ENCODE measurements at places on chromosomes 11 and 22. TPM values are rescaled to one million over a fixed set of nuclear protein-coding genes. Genes with fewer than 3 reads are reported as not detected.

LMO2 gene
- 39.0 TPM for total RNA-seq

ANO9 gene
- 0.26 TPM for total RNA-seq

SEPTIN5 gene
- 58.9 TPM for total RNA-seq

BIRC3 gene
- 2.5 TPM for total RNA-seq

KLHL35 gene
- 1.1 TPM for total RNA-seq

MUC15 gene
- total RNA-seq = not detected

FREY1 gene
- total RNA-seq = 3.8 TPM

SLC6A5 gene
- total RNA-seq = not detected

PDE3B gene
- total RNA-seq = 4.8 TPM

GPR83 gene
- 0.06 TPM for total RNA-seq

MUC5AC gene
- not detected for total RNA-seq

DNAJC24 gene
- 46.9 TPM for total RNA-seq

MS4A6A gene
- total RNA-seq = not detected

F2 gene
- total RNA-seq = not detected

- no peaks in the 10 kb centered on the region for H3K27me3 ChIP-seq
- peaks cover 13% of the 10 kb centered on the region for H3K4me1 ChIP-seq
- DNase-seq = no peak
- peak overlapping the region; percentile 47 for H3K27ac ChIP-seq
Measured at GRCh38 chr11:665704-666281, 28.7 kb downstream of the DRD4 start.

- peaks cover 66% of the 10 kb centered on the region for H3K27me3 ChIP-seq
- no peak overlapping the region for H3K27ac ChIP-seq
- no peaks in the 10 kb centered on the region for H3K36me3 ChIP-seq
- no peak overlapping the region for H3K4me3 ChIP-seq
- DNase-seq = no peak
- no peaks in the 10 kb centered on the region for H3K4me1 ChIP-seq
Measured at GRCh38 chr11:118213781-118214180, 11.0 kb downstream of the JAML start.

GRCh38 chr11:130551388-130551787 is 102.9 kb downstream of the ADAMTS15 start:
- peaks cover 4% of the 10 kb centered on the region for H3K4me1 ChIP-seq
- no peak for DNase-seq
- no peaks in the 10 kb centered on the region for H3K27me3 ChIP-seq

- H3K36me3 ChIP-seq = no peaks in the 10 kb centered on the region
- no peak overlapping the region for H3K27ac ChIP-seq
- H3K4me3 ChIP-seq = no peak overlapping the region
- DNase-seq = no peak
- peaks cover 9% of the 10 kb centered on the region for H3K4me1 ChIP-seq
Measured at GRCh38 chr22:42396621-42397331, 35.4 kb downstream of the NFAM1 start.

DNA sequence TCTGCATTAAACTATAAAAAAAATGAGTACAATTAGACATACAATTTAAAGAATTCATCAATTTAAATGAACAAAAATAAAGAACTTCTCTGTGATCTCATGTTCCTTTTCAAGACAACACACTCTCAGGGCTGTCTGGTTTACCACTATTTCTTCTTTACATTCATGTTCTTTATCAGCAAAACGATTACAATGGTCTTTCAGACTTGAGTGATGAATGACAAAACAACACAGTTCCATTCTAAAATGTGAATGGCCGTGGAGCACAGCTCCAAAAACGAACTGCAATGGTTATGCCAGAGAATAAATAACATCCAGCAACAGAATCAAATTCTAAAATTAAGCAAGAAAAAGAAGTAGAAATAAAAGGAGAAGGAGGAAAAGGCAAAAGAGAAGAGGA is 113.1 kb downstream of the CADM1 start:
- no peak for DNase-seq
- no peak overlapping the region for H3K27ac ChIP-seq
- no peaks in the 10 kb centered on the region for H3K27me3 ChIP-seq

GRCh38 chr11:46492532-46492931 is 101.0 kb upstream of the CHRM4 start:
- DNase-seq = no peak
- H3K4me1 ChIP-seq = peaks cover 62% of the 10 kb centered on the region
- no peak overlapping the region for H3K4me3 ChIP-seq
- no peaks in the 10 kb centered on the region for H3K27me3 ChIP-seq

DNA sequence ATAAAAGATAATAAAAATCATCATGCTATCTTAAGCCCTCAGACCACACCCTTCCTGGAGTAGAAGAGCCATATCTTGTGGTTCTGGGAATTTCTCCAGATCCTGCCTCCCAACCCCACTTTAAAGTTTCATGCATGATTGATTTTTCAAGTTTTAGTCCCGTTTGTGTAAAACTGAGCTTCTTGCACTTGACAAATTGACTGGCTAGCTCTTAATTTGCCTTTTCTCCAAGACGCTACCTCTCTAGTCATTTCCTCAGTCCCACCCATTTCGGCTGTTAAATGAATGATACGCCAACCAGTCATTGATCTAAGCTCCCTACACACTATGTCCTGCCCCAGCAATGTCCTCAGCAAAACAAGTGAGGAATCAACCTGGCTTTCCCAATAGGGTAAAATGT is 71.8 kb upstream of the TEAD1 start:
- peaks cover 47% of the 10 kb centered on the region for H3K4me1 ChIP-seq
- no peak overlapping the region for H3K27ac ChIP-seq

DNA sequence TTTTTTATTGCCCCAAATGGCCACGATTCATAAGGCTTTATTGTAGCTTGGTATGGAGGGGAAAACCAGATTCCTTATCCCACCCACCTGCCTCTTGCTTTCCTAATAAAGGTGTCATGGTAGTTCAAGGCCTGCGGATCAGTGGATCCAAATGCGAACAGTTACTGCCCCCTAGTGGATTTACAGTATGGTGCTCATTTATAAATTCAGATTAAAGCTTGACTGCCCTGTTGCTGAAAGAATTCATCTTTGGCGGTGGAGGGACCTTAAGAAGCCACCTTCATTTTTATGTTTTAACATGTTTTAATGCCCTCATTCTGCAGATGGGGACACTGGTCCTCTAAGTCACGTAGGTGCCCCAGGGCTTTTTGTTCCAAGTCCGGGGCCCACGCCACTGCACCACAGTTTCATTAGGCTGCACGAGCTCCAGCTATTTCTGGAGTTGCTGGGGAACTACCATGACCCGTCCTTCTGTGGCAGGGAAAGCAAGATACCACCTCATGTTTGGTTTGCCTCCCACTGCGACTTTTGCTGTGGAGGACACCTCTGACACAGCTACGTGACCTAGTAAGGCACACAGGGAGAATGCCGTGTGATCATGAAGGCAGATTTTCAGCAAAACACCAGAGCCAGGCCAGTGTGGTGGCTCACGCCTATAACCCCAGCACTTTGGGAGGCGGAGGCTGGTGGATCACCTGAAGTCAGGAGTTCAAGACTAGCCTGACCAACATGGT is 15.6 kb upstream of the INCENP start:
- H3K4me1 ChIP-seq = peaks cover 3% of the 10 kb centered on the region
- H3K27me3 ChIP-seq = no peaks in the 10 kb centered on the region
- no peak overlapping the region for H3K4me3 ChIP-seq
- no peaks in the 10 kb centered on the region for H3K36me3 ChIP-seq
- H3K27ac ChIP-seq = no peak overlapping the region

GRCh38 chr22:36911887-36912661 is 1.4 kb upstream of the CSF2RB start:
- peaks cover 40% of the 10 kb centered on the region for H3K27me3 ChIP-seq
- no peaks in the 10 kb centered on the region for H3K36me3 ChIP-seq
- H3K4me3 ChIP-seq = no peak overlapping the region
- no peak overlapping the region for H3K27ac ChIP-seq
- DNase-seq = no peak

DNA sequence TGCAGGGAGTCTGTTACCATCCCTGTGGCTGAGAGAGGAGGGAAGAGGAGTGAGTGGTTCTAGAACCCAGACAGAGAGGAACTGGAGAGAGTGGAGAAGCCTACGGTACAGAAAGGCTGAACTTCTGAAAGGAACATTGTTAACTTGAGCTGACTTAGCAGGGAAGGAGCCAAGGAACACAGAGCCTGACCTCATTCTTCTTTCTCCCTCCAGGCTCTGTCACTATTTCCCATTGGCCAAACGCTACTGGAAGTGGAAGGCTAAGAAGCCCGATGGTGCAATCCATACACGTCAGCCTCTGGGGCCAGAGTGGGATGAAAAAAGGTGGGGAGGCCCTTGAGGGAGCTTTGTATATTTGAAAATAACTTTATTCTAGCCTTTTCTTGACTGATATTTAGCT is 16.5 kb upstream of the WT1 start:
- no peak overlapping the region for H3K4me3 ChIP-seq
- no peak overlapping the region for H3K27ac ChIP-seq
- no peak for DNase-seq
- H3K36me3 ChIP-seq = no peaks in the 10 kb centered on the region

DNA sequence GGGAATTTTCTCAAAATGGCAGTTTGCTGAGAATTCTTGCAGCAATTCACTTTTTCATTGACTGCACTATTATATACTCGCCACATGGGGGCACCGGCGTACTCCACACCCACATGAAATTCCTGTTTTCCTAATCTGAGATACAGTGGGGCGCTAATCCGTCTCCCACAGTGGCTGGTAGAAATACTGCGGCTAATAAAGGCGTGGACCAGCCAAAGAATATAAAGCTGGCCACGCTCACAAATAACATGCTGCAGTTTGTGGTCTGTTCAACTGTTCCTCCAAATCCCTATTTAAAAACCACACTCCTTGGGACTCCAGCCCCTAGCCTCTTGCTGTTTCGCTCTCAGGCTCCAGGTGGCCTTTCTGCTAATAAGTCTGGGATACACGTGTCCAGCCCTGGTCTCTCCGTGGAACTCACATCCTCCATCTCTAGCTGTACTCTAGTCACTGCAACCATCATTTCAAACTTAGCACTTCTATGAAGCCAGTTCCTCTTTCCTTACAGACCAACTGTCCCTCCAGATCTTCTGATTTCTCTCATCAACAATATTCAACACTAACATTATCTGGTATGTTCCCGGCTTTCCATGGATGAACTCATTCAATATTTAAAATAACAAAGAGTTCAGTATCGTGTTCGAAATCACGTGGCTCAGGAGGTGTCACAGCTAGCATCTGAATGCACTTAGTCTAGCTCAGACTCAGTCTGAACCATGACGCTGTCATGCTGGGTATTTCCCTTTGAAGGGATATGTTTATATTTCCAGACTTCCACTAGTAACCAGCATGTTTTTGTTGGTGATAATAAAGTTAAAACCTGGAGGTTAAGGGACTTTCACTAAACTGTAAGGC is 22.0 kb downstream of the TBRG1 start:
- no peak overlapping the region for H3K27ac ChIP-seq
- peaks cover 3% of the 10 kb centered on the region for H3K36me3 ChIP-seq
- no peak overlapping the region for H3K4me3 ChIP-seq
- H3K4me1 ChIP-seq = peaks cover 6% of the 10 kb centered on the region
- H3K27me3 ChIP-seq = no peaks in the 10 kb centered on the region

GRCh38 chr11:102386136-102386734 is 39.2 kb downstream of the BIRC2 start:
- no peak for DNase-seq
- no peaks in the 10 kb centered on the region for H3K4me1 ChIP-seq
- no peak overlapping the region for H3K4me3 ChIP-seq
- H3K27ac ChIP-seq = no peak overlapping the region

DNA sequence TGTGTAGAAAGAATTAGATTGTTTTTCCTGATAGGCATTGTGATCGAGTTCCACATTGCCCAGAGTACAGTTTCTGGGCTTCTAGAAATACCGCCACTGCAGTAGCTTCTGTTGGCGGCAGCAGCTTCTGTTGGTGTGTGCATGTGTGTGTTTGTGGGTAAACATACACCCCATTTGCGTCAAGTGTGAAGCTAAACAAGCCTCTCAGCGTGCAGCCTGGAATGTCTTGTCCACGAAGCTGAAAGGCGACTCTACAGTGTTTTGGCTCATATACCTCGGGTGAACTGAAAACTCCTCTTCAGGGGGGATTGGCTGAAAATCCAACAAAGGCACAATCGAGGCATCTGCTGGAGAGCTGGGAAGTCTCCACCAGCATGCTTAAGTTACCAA is 112.0 kb upstream of the E2F8 start:
- H3K4me1 ChIP-seq = no peaks in the 10 kb centered on the region
- H3K36me3 ChIP-seq = no peaks in the 10 kb centered on the region
- no peak overlapping the region for H3K27ac ChIP-seq
- H3K27me3 ChIP-seq = peaks cover 59% of the 10 kb centered on the region
- no peak overlapping the region for H3K4me3 ChIP-seq
- no peak for DNase-seq

DNA sequence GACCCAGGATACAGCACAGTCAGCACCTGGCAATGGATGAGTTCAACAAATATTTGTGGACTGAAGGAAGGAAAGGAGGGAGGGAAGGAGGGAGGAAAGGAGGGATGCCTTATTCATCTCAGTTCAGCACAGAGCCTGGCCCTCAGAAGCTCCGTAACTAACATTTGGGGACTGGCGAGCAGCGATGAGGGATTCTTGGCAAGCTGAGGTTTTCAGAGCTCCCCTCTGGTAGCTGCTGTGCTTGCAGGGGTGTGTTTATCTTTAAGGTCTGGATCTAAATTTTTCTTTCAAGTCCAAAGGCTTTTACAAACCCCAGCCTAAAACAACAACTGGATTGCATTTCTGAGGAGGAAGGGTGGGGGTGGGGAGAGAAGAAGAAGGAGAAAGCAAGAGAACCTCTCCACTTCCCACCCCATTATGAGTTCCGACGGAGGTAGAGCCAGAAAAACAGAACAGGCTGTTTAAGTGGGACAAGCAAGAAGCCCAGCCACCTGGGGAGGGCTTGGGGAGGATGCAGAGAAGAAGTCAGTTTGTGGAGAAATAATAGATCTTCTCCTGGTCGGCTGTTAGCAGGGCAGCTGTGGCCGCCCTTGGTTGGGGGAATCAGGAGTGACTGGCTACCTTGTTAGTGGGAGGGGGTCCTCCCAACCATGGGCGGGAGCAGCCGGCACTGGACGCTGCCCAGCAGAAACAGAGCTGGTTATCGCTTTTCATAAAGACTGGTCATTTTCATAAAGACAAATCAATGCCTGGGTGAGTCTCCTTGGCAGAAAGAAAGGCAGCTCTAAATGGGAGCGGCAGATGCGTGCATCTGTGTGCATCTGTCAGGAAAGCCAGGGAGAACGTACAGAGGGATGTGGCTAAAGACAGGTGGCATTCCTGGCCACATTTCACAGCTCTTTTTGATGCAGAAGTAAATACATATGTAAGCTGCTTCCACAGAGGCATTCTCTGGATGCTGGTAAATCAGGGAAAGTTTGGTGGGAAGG is 78.0 kb downstream of the TSPAN18 start:
- peaks cover 6% of the 10 kb centered on the region for H3K4me1 ChIP-seq
- DNase-seq = no peak
- H3K36me3 ChIP-seq = no peaks in the 10 kb centered on the region
- H3K27me3 ChIP-seq = no peaks in the 10 kb centered on the region
- no peak overlapping the region for H3K27ac ChIP-seq

- DNase-seq = no peak
- H3K36me3 ChIP-seq = no peaks in the 10 kb centered on the region
- H3K27ac ChIP-seq = no peak overlapping the region
- no peaks in the 10 kb centered on the region for H3K27me3 ChIP-seq
Measured at GRCh38 chr11:32831221-32831620, 1.5 kb downstream of the PRRG4 start.

GRCh38 chr22:41511521-41511968 is 32.7 kb downstream of the POLR3H start:
- peaks cover 47% of the 10 kb centered on the region for H3K36me3 ChIP-seq
- no peak overlapping the region for H3K4me3 ChIP-seq
- H3K27ac ChIP-seq = peak overlapping the region; percentile 79

Measured in A673 (cell line).